ENCODE measurements at places on chromosomes 1 and 21.

GRCh38 chr1:34140011-34140676 is 24.9 kb downstream of the CSMD2 start:
- DNase-seq = no peak

DNA sequence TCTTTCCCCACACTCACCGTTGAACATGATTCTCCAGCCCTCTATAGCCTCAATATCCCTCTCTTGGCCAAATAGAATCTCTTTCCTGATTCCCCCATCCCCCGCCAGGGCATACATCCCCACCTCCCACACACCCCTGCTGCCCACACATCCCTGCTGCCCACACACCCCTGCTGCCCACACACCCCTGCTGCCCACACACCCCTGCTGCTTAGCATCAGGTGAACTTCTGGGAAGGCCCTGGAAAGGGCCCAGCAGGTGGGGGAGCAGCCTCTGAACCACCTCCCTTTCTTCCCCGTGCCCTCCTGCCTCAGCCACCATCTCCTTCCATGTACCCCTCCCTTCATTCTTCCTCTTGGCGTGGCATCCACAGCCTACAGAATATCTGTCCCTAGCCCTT is 15.9 kb upstream of the IFNLR1 start:
- no peak for DNase-seq

- no peak for DNase-seq
These were observed 48.3 kb upstream of the C1orf146 start for GRCh38 chr1:92169214-92170005.

- no peak for DNase-seq
These were observed 10.2 kb upstream of the PLXNA2 start for GRCh38 chr1:208254376-208254775.

DNA sequence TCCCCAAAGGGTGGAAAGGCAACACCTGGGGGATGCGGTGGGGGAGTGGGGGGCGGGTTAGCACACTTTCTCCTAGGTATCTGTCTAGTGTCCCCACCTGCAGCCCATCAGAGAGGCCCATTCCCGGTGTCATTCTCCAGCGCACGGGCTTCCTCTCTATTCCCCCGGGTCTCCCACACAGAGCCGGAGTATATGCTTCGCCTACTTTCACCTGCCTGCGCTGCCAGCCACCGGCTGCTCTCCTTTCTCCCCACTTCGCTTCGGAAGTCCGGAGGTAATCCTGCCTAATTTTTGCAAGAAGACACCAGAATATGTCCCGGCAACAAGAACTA is 852 bp downstream of the RGS7 start:
- no peak for DNase-seq

DNA sequence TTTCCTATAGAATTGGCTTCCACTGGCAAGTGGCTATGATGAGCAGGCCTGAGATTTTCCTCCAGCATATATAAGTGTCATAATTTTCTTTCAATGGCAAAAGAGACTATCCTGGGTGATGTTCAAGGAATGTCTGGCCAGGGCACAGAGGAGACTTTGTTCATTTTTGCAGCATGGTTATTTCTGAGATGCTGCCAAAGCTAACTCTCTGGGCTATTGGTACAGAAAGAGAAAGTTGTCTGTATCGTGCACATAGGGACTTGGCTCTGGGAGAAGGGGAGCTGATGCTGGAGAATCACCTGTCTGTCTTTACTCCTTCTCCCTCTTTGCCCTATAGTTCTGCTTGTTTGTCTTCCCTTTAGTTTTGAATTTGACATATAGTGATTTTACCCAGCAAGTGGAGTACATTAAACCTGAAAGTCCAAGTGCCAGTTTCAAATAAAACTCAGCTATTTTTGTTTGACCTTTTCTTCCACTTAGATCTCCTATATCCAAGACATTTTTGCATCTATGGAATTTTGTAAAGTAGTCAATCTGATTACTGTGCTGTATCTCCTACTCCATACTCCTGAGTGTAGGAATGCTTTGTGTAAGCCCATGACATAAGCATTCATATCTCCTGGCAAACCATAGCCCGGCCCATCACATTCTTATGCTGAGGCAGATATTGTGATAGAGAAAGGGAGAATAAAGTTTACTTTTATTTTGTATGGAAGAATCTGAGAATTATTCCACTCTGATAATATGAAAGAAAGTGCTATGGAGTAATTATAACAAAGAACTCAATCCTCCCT is 3.9 kb downstream of the FNDC7 start:
- no peak for DNase-seq

DNA sequence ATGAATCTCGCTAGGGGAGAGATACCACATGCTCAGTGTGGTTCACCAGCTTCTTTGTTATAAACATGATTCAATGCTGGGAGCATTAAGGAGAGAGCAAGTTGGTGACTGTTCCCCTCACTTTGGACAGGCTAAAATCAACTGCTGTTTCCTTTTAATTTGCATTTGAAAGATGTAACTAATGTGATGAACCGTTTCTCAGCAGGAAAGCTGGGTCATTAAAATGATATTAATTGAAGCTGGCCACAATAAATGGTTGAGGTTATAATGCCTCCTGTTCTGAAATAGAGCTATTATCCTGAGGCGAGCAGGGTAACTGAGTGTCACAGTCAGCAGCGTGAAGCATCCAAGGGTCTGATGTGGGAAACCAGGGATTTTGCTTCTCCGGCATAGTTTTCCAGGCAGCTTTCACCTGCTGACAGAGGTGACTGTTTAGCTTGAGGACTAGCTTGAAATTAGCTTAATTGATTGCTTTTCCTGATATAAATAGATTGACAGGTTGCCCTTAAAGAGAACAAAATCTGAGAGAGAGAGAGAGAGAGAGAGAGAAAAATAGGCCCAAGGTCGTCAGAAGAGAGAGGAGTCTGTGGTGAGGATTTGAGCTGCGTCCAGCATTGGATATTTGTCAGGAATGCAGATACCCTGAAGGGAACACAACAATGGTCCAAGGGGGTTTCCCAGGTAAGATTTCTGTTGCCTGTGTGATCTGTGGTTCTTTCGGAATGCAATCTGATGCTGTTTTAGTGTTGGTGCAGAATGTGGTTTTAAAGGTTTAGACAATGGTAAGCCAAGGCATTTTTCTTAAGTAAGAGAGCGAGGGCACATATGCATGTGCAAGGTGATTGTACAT is 209.7 kb downstream of the PATJ start:
- DNase-seq = no peak

- DNase-seq = no peak
These were observed 486.4 kb upstream of the DAB1 start for GRCh38 chr1:57910305-57910704.

- DNase-seq = no peak
These were observed 40.4 kb downstream of the TBX15 start for GRCh38 chr1:118947790-118948189.

Measured in CD4-positive, alpha-beta T cell (primary cell).